ENCODE measurements at places on chromosomes 11 and 22.

DNA sequence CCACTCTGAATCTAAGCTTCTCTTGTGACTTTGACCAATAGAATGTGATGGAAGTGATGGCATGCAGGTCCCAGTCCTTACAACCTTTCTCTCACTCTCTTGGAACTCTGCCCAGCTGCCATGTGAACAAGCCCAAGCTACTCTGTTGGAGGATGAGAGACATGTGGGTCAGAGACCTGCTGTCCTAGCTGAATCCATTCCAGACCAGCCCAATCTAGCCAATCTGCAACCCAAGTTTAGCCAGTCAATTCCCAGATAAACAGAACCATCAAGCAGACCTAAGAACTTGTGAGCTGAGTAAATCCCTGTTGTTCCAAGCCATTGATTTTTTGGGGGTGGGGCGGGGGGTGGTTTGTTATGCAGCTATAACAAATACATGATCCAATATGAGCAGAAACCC, 69.2 kb upstream of the GRK3 start:
- DNase-seq: no peak

DNA sequence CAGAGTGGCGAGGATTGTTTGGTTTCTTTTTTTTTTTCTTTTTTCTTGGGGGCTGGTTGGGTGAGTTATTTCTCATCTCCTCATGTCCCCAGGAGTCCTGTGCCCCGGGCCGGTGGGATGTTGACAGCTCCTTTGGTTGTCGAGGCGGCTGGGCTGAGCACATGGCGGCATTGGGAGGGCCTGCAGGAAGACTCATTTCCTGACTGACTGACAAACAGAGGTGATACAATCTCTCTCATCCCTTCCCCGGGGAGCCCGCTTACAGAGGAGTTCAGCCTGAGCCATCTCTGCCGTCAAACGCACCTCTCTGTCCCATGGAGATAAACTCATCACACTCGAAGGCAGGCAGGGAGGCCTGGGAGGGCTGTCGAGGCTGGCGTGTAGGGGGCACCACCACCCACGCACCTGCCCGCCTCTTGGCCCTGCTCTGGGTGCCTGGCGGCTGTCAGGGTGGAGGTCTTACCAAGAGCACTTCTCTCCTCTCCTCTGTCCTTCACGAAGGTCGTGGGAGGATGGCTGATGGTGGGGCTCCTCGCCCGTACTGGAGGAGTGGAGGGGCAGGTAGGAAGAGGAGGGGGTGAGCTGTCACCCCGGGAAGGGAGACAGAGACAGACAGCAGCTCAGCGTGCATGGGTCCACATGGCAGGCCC, 60.0 kb upstream of the NECTIN1 start:
- DNase-seq: no peak

DNA sequence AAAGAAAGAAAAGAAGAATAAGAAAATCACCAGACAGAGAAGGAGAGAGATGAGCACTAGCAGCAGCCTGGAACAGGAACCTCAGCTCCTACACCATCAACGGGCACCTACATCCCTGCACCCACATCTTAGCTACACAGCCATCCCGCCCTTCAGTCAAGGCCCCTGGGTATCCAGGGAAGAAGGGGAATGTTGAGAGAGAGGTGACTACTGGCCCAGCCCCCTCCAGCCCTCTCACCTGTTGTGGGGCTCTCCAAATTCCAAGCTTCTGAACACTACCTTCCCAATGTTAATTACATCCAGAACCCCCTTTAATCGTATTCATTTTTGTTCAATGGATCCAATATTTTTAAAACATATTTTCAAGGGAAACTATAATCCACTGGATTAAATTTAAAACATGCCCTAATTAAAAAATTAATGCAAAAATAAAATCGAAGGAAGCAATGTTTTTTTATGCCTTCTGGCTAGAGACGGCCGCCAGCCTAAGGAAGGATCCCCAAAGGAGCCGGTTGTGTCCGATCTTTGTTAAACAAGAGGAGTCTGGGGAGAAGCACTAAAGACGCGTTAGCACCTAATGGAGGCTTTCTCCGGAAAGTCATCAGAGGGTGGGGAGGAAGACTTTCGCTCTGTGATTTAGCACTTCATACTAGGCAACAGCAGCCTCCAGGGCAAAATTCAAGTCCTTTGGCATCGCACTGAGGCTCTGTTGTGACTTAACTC, 9.5 kb downstream of the TPST2 start:
- DNase-seq: no peak

DNA sequence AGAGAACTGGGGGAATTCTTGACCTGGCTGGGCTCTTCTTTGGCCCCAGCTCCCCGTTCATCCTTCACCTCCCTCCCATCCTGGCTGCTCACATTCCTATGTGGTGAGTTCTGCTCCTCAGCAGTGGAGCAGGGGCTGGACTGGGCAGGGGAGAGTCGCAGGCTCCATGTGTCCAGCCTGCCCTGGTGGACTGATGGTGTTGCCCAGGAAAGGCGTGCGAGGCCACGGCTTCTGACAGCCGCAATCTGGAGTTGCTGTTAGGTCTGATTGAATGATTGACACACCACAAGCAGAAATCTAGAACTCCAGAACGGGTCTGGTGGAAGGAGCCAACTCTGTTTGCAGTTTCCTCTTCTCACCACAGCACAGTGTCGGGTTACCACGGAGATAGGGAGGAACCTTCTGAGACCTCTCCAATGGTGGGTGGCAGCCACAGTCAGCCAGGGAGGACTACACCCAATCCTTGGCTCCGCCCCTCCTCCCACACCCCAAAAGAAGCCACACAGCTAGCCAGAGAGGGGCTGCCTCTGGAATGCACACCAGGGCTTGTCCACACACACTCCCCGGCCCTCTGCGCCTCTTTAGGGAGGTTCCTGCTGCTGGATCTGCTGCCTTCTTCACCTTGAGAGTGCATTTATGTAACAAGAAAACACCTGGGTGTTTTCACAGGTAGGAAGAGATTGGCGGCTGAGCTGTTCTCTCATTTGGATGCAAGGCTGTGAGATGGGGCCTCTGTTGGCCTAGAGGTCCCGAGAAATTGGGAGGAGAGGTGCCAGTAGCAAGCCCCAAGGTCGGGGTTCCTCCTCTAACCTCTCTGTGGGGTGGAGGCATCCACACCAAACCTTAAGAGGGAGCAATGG, 56.4 kb upstream of the CD44 start:
- peak; percentile 92 for DNase-seq
